ENCODE measurements at places on chromosomes 5 and 9. TPM values are rescaled to one million over a fixed set of nuclear protein-coding genes. Genes with fewer than 3 reads are reported as not detected.
A peak's percentile ranks its signal among the peaks of the same experiment; 100 is the strongest.

Gene CDH12
- total RNA-seq = 23.5 TPM

Gene RABGAP1
- total RNA-seq = 80.2 TPM

Gene NUTM2F
- total RNA-seq = not detected

Gene ARID3C
- total RNA-seq = not detected

Gene SOHLH1
- not detected for total RNA-seq

Gene BTNL9
- 37.9 TPM for total RNA-seq

Gene ADAMTSL2
- total RNA-seq = 1.3 TPM

GRCh38 chr9:84270847-84271530 lies 69.6 kb downstream of the SLC28A3 start:
- no peak for DNase-seq

DNA sequence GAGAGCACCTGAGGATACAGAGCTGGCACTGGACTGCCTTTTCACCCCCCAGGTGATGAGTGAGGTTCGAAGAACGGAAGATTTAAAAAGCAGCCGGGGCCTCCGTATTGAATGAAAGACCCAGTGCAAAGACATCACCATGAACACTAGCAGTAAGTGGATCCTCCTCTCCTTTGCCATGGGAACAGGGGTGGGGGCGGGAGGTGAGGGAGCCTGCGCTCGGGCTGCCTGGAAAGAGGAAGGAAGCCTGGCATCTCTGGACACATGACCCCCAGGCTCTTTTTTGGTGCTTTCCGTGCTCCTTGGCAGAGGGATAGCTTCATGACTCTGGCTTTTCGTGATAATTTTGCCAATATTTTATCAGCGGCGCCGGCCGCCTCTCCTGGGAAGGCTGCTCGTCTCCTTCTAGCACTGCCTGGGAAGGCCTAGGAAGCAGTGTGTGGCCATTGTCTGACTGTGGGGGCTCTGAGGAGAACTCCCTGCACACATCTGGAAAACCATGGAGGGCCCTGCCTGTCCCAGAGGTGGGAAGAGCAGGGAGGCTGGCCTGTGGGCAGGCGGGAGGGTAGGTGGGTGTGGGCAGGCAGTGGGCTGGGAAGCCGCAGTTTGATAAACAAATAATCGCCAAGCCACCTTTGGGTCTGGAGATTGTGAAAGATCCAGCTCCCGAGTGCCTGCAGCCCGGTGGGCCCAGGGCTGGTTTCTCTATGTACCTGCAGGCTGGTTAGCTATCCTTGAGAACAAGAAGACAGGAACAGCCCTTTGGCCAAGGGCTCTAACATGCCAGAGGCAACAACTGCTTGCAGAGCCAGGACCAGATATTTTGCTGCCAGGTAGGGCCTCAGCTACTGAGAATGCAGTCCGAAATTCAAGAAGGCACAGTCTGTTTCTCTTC lies 911 bp downstream of the ABLIM3 start:
- DNase-seq = peak; percentile 31

- no peak for DNase-seq
Measured at GRCh38 chr5:151267491-151268260, 14.7 kb downstream of the GM2A start.

DNA sequence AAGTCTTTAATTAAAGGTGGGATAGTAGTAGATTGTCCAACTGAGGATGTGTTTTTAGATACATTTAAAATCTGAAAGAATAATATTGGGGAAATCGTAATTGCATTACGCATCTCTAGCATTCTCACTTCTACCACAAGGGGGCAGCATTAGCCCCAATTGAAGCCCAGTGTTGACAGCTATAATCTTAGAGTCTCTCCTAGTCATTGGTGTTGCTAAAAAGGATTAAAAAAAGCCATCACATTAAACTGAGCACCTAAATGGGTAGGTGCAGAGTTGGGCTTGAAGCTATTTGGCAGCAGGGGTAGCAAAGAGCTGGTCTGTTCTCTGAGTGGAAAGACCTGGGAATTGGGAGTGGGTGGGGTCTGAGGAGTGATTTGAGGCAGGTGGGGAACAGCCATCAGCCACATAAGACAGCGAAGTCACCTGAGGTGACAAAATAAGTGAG lies 177.2 kb downstream of the OSTF1 start:
- DNase-seq = peak; percentile 50

DNA sequence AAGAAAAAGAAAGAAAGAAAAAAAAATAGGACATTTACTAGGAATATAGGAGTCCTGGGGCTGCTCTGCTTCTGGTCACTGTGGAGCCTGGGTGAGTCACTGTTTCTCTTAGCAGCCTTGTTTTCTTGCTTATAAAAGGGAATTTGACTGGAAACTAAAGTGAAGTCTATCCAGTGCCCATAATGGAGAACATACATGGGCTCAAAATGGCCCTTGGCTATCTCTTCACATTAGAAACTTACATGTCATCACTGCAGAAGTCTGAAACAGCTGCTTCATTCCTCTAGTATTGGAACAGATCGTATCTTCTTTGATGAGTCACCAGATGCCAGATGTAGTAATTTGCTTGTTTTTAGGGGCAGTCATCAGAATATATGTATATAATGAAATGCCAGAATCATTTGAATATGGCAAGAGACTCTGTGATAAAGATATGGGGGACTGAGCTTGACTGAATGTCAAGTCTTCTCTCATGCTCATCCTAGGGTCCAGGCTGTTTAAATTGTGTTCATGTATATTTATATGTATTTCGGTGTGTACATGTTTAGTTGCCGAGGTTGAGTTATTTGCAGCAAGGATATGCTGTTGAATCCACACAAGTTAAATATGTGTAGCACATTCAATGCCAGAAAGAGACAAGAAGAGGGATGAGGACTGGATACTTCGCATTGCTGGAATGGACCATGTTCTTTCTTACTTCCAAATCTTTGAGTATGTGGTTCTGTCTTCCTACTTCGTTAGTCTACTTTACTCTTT lies 56.7 kb downstream of the SGCD start:
- DNase-seq = no peak

GRCh38 chr5:42250-42649 lies 49.7 kb upstream of the PLEKHG4B start:
- DNase-seq = peak; percentile 50

DNA sequence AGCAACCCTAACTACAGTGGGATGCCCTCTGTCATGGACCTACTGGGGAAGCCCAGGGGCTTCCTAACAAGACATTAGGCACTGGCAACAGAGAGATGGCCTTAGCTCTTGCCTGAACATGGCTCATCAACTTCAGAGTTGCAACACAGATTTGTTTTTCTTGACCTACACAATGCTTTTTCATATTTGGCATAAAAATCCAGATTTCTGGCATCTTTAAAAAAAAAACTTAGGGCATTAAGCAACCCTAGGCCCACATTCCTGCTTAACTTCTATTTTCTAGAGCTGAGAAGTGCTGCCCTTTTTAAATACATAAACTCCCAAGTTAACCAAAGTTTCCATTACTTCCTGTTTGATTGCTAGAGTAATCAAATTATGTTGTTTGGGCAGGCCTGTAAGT lies 8.0 kb downstream of the GRIA1 start:
- no peak for DNase-seq

- DNase-seq = no peak
Measured at GRCh38 chr5:172490514-172491461, 36.5 kb upstream of the SH3PXD2B start.

DNA sequence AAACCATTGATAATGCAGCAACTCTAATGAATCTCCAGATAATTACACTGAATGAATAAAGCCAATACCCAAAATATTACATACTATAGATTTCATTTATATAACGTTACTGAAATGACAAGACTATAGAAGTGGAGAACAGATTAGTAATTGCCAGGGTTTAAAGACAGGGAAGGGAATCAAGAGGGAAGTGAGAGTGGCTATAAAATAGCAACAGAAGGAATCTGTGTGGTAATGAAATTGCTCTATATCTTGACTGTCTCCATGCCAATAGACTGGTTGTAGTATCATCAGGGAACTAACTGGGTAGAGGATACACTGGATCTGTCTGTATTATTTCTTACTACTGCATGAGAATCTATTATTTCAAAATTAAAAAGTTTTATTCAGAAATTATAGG lies 396.5 kb upstream of the RPS23 start:
- DNase-seq = no peak

- no peak for DNase-seq
Measured at GRCh38 chr5:139131062-139131461, 67.1 kb downstream of the SIL1 start.

DNA sequence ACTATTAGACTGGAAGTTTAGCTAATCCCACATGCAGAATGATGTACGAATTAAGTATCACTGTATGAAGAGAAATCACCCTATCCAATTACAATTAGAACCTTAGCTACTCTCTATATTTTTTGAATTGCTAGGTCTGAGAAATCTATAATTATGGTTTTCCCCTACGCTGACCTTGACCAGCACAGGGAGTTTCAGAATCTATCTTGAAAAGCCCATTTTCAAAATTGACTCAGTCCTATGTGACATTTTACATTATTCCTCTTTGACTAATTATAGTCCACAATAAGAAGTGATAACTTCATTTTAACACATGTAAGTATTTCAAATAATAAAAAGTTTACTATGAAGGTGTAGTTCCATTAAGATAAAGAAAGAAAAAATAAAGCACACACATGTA lies 21.5 kb downstream of the NUDT12 start:
- no peak for DNase-seq

DNA sequence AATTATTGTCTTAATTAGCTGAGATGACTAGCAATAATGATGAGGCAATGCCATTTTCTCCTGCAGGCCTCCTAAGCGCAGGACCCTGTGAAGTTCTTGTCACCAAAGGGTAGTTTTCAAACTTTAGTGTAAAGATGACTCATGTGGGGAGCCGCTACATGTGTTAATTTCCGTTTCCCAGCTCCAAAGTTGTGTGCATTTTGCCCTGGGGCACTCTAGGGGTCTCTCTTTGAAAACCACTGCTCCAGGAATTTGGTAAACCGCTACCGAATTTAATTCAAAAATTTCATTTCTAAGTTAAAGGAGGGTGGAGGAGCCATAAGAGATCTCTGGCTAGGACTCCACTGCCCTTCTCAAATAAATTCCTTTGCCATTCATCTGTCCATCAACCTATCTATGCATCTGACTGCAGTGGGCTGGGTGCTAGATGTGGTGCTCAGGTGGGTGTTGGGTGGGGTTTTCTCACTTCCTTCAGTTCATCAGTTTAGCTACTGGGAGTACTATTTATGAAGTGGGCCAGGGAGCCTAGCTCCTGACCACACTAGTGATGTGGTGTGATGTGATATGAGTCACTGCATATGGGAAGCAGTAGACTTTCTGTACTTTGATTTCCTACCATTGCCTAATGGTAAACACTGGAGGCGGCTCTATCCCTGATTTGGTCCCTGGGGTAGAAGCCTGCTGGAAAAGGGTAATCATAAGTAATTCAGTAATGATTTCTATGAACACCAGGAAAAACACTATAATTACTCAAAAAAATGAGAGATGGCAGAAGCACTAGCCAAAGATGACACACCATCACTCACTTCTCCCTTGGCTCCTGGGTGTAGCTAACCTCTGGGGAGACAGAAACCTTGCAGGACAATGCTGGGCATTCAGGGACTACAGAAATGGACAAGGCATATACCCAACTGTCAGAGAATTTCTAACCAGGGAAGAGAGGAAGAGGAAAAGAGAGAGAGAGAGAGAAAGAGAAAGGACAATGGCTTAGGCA lies 4.0 kb upstream of the ZSWIM6 start:
- DNase-seq = no peak

DNA sequence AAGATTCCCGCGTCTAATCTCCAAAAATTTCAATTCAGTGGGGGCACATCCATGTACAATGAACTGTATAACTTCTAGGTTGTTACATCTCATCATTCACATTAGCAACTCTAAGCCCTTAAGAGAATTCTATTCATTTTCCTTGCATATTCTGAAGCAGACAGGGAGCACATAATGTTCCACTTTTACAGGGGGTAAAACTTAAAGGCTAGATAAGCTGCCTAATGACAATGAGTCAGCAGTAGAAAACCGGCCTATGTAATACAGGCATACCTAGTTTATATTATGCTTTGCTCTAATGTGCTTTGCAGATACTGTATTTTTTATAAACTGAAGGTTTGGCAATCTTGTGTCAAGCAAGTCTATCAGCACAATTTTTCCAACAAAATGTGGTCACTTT lies 40.4 kb downstream of the PTAR1 start:
- no peak for DNase-seq

GRCh38 chr9:99628285-99628684 lies 193.4 kb upstream of the NR4A3 start:
- DNase-seq = no peak

- no peak for DNase-seq
Measured at GRCh38 chr5:17308326-17309065, 91.1 kb downstream of the BASP1 start.

DNA sequence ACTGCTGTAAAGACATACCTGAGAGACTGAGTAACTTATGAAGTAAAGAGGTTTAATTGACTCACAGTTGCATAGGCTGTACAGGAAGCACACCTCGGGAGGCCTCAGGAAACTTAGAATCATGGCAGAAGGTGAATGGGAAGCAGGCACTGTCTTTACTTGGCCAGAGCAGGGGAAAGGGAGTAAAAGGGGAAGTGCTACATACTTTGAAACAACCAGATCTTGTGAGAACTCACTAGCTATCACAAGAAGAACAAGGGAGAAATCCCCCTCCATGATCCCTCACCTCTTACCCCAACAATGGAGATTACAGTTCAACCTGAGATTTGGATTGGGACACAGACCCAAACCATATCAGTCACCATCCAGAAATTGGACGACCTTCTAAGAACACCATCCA lies 1285.8 kb upstream of the CDH9 start:
- no peak for DNase-seq

- no peak for DNase-seq
Measured at GRCh38 chr5:98209418-98209817, 564.0 kb upstream of the RGMB start.

Measured in glutamatergic neuron (in vitro differentiated cells).